Immature natural killer cell (primary cell): ENCODE measurements at places on chromosomes 12 and 14. TPM values are rescaled to one million over a fixed set of nuclear protein-coding genes. Genes with fewer than 3 reads are reported as not detected.

FKBP3 gene
- polyA plus RNA-seq: 53.3 TPM

DLK1 gene
- not detected for polyA plus RNA-seq

ENDOU gene
- not detected for polyA plus RNA-seq

EIF2B2 gene
- 57.4 TPM for polyA plus RNA-seq

GPR132 gene
- polyA plus RNA-seq: 8.4 TPM

TMED10 gene
- polyA plus RNA-seq: 442 TPM

NGDN gene
- 52.3 TPM for polyA plus RNA-seq

VPS29 gene
- 153 TPM for polyA plus RNA-seq

COCH gene
- polyA plus RNA-seq: 0.20 TPM

EMP1 gene
- 1.5 TPM for polyA plus RNA-seq

TC2N gene
- 112 TPM for polyA plus RNA-seq

TMEM233 gene
- not detected for polyA plus RNA-seq

SALL2 gene
- polyA plus RNA-seq: 1.2 TPM

CNTN1 gene
- polyA plus RNA-seq: not detected

TBX5 gene
- polyA plus RNA-seq: not detected

CFL2 gene
- 13.2 TPM for polyA plus RNA-seq

KRT72 gene
- 0.93 TPM for polyA plus RNA-seq

IGFBP6 gene
- 0.69 TPM for polyA plus RNA-seq

VWF gene
- polyA plus RNA-seq: not detected

CMA1 gene
- not detected for polyA plus RNA-seq

SPX gene
- 0.15 TPM for polyA plus RNA-seq

LTBP2 gene
- 0.66 TPM for polyA plus RNA-seq

COX8C gene
- polyA plus RNA-seq: not detected

AKAP3 gene
- polyA plus RNA-seq: 0.11 TPM

RPL10L gene
- not detected for polyA plus RNA-seq

PRH1 gene
- 2.5 TPM for polyA plus RNA-seq

IQSEC3 gene
- polyA plus RNA-seq: not detected

MYO1H gene
- not detected for polyA plus RNA-seq
